ENCODE measurements at places on chromosomes 3 and 15. TPM values are rescaled to one million over a fixed set of nuclear protein-coding genes. Genes with fewer than 3 reads are reported as not detected.

GRCh38 chr3:111695636-111696117 lies 100.5 kb upstream of the ZBED2 start:
- DNase-seq: no peak

DNA sequence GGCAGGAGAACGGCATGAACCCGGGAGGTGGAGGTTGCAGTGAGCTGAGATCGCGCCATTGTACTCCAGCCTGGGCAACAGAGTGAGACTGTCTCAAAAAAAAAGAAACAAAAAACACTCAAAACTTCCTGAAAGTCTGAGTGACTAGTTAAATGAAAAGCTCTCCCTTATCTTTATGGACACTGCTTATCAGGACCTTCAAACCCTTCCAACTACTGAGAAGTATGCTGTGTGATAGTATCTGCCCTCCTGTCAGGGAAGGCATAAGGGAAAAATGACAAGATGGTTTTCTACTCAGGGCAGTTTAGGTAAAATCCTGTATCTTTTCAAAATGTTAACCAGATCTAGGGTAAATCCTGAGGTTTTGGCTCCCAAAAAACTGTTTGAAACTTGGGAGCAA lies 21.8 kb downstream of the EMC7 start:
- DNase-seq: no peak

DNA sequence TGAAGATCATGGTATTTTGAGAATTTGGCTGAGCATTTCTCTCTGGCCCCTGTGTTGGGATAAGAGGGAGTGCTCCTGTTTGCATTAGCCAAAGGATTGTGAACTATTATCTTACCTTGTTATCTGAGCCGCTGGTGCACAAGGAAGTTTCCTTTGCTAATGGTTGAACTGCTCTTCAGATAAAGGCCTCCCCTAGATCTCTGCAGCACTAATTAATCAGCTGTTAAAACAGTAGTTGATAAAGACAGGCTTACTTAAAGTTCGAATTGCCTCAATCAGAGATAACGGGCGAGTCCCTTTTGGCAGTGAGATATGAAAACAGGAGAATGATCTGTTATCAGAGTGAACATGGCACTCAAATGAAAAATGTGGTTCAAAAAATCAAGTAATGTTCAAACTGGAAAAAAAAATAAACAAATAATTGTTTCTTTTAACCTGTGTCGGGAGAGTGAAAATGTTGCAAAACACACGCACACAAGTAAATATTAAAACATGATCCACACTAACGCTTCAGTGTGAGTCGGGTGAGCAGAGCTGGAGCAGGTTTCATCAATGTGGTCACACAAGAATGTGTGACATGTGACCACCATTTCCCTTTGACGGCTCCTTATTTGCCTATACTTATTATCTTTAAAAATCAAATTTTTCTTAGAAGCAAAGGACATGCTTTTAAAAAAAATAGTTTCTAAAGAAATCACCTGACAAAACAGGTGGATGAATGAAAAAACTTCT lies 469.1 kb downstream of the SOX2 start:
- DNase-seq: no peak

DNA sequence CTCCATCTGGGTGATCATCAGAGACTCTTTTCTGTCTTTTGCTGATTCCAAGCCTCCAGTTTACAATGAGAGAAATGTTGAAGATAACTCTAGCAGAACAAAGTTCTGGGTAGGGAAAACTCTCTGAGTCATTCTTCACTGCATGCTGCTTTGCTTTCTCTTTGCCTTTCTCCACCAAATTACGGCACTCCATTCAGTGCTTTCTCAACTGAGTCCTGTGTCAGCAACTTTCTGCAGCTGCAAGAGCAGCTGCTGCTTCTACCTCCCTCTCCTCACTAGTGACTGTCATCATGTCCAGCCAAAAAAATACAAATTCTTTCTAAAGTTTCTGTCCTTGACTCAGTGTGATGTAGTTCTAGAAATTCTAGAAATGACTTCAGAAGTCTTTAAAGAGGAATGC lies 953.8 kb downstream of the IGSF11 start:
- DNase-seq: no peak

DNA sequence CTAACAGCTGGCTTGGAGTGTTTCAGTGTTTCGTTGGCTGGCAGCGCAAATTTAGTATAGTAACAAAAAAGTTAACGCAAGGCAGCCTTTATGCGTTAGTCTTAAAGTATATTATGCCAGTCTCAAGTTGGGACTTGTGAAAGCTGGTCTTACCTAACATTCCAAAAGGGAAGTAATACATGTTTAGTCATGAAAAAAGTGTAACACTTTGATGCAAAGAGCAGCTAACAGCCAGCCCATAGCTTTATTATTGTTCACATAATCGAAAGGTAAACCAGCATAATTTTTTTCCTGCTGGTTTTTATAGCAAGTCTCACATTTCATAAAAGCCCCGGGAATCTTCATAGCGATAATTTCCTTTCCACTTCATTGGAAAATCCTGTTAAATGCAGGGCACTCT lies 2.4 kb upstream of the GPR87 start:
- no peak for DNase-seq

The SLC25A20 gene
- 10.7 TPM for total RNA-seq

The DAPK2 gene
- 1.2 TPM for total RNA-seq
